ENCODE measurements at places on chromosomes 6 and 20.

- no peak for DNase-seq
These were observed 62.7 kb upstream of the BMP5 start for GRCh38 chr6:55937951-55938690.

DNA sequence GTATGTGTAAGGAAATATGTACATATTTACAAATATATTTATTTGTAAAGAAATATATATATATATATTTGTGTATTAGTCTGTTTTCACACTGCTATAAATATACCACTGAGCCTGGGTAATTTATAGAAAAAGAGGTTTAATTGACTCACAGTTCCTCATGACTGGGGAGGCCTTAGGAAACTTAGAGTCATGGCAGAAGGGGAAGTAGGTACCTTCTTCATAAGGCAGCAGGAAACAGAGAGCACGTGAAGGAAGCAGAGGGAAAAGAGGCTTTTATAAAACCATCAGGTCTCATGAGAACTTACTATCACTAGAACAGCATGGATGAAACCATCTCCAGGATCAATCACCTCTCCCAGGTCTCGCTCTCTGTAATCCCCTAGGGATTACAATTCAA lies 644.5 kb upstream of the HS3ST5 start:
- no peak for DNase-seq

DNA sequence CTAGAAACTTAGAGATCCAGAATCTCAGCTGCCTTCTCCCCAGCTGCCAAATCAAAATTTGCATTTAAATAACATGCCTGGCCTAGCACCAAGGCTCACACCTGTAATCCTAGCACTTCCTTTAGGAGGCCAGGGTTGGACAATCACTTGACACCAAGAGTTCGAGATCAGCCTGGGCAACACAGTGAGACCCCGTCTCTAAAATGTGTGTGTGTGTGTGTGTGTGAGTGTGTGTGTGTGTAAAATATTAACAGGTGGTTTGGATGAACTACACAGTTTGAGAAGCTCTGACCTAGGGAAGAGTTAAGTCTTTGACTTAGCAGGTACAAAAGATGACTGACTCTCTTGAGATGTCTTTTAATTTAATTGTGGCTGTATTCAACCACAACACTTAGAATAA lies 20.2 kb upstream of the CD2AP start:
- no peak for DNase-seq

- DNase-seq: no peak
These were observed 28.6 kb downstream of the PRPH2 start for GRCh38 chr6:42693725-42694323.

DNA sequence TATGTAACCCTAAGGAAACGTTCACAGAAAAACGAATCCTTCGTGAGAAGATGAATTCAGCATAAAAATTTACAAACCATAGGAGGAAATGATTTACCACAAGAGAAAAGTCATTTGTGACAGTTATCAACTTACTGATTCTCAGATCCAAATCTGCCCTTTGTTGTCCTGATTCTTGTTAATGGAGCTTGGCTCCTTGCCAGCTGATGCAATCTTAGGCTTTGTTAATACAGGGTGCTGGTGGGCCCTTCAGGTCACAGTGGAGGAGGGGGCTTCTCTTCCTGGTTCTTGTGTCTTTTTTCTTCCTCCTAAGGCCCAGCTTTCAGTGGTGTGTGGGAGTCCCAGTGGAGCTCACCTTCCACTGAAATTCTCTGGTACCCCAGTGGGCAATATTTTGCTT lies 108.4 kb upstream of the MAP3K7 start:
- DNase-seq: no peak

GRCh38 chr6:16760516-16761470 lies at the start of gene ATXN1:
Gene ATXN1, minus strand, starts transcription at chr6:16761460.
- DNase-seq: peak; percentile 24

- no peak for DNase-seq
These were observed 332.6 kb downstream of the ADGRB3 start for GRCh38 chr6:68967549-68968300.

DNA sequence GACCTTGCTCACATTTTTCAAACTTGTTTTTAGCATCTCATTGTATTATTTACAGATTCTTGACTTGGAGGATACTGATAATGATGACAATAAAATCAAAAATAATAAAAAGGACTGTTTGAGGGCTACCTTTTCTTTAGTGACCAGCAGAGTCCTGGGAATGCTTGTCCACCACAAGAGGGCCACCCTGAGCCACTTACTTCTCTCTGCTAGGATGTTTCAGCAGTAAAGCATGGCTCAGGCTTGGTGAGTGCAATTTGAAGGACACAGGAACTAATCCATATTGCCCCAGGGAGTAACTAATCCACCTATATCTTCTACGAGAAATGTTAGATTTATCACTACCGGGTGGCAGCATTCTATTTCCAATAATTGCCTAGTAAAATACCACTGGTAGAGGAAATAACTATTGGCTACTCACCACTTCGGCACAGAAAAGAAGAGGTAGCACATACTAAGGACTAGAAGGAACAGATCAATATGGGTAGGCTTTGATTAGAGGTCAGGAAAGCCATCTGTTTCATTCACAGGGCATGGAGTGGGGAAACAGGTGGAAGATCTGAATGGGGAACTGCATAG lies 5.8 kb upstream of the KIAA0408 start:
- DNase-seq: peak; percentile 35

DNA sequence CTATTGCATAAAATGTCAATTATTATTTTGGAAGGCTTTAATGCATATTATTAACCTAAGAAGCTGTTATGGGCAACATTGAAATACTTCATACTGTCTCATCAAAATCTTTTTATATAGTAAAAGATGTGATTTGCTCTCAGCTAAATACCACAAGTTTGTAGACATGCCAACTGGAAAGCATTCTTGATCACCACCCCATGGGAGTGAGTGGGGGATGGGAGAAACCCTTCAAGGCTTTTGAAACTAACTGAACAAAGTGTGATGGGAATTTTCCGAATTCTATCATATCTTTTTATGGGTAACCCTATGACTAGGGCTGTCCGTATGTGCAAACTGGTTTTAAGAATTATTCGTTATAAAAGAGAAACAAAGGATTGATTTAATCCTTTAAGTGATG lies 377.3 kb upstream of the JAG1 start:
- DNase-seq: no peak

GRCh38 chr20:58228484-58229197 lies at the start of gene ANKRD60:
Gene ANKRD60, minus strand, starts transcription at chr20:58228653. Its CDS starts 0 bp downstream, at chr20:58228653.
- DNase-seq: peak; percentile 38

GRCh38 chr20:33995053-33995831 lies 1.5 kb downstream of the RALY start:
- DNase-seq: no peak

Measured in T-helper 17 cell (primary cell).